ENCODE measurements at places on chromosomes 2 and 18.
A peak's percentile ranks its signal among the peaks of the same experiment; 100 is the strongest.

- no peak for DNase-seq
These were observed 1641.9 kb upstream of the PIK3C3 start for GRCh38 chr18:40313030-40313642.

DNA sequence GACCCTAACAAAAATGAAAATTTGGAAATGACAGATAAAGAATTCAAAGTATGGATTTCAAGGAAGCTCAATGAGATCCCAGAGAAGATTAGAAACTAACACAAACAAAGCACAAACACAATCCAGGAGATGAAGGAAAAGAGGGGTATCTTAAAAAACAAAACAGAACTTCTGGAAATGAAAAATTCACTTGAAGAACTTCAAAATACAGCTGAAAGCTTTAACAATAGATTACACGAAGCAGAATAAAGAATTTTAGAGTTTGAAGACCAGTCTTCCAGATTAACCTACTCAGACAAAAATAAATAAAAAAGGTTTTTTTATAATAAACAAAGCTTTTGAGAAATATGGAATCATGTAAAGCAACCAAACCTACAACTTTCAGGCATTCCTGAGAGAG, 671.8 kb upstream of the SLC39A10 start:
- no peak for DNase-seq

- no peak for DNase-seq
These were observed 540.1 kb upstream of the ID2 start for GRCh38 chr2:8141780-8142179.

DNA sequence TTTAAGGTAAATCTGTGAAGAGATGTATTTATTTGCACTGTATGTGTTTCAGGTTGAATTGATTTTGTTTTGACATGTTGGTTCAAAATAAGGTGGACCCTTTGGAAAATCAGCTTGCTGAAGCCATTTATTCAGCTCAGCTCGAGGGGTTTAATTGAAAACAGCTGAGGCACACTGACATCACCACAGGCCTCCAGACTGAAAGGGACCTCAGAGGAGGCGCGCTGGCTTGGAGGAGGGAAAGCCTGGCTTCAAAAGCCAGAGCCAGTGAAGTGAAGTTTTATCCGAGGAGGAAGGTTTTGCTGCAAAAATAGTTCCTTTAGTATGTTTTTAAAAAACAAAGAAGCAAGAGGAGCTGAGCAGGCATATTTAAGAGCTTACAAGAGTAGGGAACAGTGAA, 26.9 kb upstream of the DNMT3A start:
- no peak for DNase-seq

DNA sequence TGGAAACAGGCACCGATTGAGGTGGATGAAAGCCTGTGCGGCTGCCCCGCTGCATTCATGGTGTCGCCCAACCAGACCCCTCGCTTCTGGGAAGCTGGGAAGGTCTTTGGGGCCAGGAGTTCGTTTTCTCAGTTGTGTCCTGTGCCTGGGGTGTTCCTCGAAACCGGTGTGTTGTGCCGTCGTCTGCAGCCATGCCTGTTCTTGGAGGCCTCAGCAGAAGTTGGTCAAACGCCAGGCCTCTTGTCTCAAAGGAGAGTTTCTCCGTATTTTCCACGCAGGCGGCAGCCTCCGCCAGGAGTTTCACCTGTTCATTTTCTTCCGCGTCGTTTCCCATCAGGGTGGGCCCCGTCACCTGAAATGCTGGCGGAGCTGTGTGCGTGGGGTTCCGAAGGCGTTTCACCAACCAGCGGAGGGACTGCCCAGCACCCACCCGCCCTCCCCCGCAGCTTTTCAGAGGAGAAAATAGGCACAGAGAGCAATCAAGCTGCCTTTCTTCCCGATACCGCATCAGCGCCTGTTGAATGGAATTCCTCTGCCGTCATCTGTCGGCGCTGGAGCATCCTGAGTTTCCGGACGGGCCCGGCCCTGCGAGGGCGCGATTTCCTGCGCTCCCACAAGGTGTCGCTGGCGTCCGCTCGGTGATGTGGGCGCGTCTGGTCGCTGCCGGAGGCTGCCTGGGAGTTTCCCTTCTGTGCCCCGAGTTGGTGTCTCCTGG, 17.0 kb upstream of the NFATC1 start:
- peak; percentile 82 for DNase-seq

GRCh38 chr2:28437149-28437835, 44.6 kb downstream of the FOSL2 start:
- DNase-seq = no peak

- no peak for DNase-seq
These were observed 31.7 kb upstream of the MAP4K3 start for GRCh38 chr2:39468579-39469451.

DNA sequence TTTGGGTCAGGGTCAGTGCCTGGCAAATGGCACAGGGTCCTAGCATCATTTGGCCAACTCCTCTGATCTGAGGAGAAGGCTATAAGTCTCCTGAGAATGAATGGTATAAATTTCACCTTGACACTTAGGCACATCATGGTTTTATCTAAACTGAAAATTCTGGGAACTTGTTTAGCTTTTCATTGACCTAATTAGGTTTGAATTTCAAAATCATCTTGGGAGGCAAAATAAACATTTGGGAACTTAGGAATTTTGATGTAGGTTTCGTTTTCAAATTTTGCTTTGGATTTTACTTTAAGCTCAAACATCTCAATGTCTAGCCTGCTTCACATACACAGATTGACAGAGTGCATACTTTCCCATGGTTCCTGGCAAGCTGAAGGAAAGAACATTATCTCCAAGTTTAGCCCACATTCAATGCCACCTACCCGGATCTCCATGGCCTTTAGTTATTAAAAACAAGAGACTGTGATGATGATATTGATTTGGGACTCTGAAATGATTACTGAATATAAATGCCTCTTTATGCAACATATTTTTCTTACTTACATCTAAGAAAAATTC, 44.5 kb downstream of the MYOM1 start:
- no peak for DNase-seq

DNA sequence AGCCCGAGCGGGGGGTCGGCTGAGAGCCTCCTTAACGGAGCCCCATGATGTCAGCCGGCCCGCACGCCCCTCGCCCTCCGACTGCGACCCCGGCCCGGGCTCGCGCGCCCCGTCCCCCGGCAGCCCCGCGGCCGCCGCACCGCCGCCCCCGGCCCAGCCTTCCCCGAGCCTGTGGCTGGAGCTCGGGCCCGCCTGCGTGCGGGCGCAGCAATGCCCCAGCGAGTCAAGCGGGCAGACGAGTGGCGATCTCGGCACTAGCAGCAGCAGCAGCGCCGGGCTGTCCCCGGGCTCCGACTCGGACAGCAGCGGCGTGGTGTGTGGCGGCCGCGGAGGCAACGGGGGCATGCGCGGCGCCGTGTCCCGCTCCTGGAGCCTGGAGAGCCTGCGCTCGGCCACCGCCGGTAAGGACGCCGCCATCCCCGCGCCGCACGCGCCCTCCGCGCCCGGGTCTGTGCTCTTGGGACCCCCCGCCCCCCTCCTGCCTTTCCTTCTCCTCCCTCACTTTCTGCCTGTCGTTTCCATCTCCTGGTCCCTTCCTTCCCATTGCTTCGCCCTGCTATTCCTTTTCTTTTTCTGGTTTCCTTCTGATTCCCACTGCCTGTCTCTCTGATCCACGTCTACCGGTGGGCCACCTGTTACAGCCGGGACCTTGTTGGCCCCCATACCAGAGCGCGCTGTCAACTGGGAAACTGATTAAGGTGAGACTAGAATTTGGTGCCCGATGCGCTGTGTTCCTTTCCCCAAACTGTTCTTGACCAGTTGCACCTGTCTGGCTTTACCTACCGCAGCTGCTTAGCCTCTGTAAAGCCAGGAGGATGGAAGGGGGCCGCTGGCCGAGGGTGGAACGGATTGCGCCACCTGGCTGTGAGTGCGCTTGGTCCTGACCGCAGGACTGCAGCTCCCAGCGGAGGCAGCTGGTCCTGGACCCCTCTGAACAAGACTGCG, 127.4 kb downstream of the ARHGEF4 start:
- no peak for DNase-seq

DNA sequence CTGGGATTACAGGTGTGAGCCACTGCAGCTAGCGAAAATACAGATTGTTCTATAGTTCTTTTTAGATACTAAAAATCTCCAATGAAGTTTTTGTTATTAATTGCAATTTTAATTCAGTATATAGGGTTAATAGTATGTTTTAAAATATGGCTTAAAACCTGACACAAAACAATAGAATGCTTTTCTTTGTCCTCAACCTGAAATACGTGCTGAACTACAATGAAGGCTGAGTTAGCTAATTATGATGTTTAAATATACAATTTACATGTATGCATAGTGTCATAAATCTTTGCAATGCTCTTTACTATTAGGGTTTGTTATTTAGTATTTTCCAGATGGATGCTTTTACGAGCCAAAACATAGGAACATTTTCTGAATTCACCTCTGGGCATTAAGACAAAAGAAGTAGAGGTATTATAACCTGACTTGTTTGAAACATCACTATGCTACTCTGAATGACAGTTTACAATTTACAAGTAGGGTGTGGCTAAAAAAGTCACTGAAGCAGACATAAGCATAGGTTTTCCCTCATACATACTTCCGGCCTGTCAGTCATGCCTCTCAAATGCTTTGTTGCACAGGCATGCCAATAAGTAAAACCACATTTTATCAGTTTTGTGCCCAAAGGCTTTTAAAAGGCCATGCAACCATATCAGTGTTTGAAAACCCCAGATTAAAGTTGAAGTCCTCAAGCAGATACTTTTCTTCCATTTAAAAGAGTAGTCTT, 168.3 kb downstream of the OTX1 start:
- no peak for DNase-seq

DNA sequence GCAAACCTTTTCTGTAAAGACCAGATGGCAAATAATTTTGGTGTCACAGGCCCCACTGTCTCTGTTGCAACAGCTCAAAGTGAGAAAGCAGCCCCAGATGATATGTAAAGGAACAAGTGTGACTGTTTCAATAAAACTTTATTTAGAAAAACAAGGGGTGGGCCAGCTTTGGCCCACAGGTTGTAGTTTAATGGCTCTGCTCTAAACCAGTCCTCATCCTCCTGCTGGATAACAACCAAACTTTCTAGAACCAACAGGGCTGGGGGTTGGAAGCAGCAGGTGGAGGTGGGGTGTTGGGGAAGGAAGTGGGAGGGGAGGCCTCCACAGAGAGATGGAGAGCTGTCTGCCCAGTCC, 28.8 kb upstream of the INHBB start:
- no peak for DNase-seq

- no peak for DNase-seq
These were observed 39.2 kb upstream of the ZNF385B start for GRCh38 chr2:179900655-179901054.

DNA sequence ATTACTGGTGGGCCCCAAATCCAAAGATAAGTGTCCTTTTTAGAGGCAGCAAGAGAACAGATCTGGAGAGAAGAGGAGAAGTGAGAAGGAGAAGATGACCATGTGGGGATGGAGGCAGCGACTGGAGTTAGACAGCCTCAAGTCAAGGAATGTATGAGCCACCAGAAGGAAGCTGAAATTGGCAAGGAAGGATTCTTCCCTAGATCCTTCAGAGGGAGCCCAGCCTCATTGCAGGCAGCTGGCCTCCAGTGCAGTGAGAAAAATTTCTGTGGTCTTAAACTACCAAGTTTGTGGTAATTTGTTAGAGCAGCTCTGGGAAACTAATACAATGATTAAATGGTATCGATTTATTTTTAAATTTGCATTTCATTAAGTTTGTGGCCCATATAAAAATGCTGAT, 167.9 kb downstream of the NCKAP5 start:
- DNase-seq = no peak

GRCh38 chr2:73910873-73911547, 15.7 kb upstream of the DGUOK start:
- DNase-seq = no peak

DNA sequence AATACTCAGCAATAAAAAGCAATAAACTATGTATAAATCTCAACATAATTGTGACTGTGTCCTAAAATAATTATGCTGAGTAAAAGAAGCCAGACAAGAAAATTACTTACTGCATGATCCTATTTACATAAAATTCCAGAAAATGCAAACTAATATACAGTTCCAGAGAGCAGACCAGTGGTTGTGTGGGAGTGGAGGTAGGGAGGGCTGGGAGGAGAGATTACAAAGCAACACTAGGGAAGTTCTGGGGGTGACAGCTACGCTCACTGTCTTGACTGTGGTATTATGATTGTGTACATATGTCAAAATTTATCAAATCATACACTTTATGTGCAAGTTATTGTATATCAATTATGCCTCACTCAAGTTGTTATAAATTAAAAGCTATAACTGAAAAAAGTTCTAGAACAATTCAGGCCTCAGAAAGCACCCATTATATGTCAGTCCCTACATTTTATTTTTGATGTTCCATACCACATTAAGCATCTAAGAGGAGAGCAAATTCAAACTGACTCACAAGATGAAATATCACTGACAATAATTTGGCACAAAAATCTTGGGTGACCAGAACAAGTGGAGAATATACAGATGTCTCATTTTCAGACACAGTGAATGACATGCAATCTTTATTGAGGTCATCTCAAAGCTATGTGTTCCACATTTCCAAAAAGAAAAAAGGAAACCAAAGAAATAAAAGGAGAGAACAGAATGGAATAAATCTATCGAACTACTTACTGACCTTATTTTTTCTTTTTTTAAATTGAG, 85.1 kb downstream of the ANTXR1 start:
- no peak for DNase-seq

GRCh38 chr2:27890146-27890923, at the start of the genes BABAM2 and RBKS:
Gene BABAM2, plus strand, starts transcription at chr2:27890729. Its CDS starts 3,828 bp downstream, at chr2:27894557.
Gene RBKS, minus strand, starts transcription at chr2:27890387. Its CDS starts 42 bp downstream, at chr2:27890345.
- DNase-seq = peak; percentile 89

GRCh38 chr2:172484253-172484652, 56.9 kb downstream of the ITGA6 start:
- DNase-seq = no peak

DNA sequence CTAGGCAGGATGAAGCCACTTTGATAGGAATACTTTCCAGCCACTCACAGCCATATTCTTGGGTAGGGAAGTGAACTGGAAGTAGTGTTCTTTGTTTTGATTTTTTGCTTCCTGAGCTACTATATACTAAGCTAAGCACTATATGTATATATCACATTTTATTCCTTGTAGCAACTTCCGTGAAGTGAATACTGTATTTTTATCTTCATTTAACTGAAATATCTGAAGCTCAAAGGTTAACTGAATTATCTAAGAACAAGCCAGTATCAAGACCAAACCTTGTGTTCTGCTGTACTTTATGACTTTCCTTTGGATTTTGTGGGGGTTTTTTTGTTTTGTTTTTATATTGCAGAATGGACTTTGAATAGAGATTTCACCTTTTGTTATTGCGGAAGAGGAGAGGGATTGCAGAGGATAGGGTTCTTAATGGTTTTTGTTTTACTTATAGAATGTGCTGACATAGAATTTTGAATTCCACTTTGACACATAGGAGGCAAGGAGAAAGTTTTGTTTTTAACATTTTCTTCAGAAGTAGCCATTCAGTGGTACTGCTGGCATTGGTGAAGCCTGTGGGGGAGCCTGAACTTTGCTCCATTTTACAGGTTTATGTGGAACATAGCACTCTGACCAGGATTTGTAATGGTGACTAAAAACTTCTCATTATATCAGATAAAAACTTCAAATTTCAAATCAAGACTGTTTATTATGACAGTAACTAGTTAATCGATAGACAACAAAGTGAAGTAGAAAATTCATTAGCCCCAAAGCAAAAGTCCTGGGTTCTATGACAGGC, 24.1 kb upstream of the RNF138 start:
- no peak for DNase-seq

DNA sequence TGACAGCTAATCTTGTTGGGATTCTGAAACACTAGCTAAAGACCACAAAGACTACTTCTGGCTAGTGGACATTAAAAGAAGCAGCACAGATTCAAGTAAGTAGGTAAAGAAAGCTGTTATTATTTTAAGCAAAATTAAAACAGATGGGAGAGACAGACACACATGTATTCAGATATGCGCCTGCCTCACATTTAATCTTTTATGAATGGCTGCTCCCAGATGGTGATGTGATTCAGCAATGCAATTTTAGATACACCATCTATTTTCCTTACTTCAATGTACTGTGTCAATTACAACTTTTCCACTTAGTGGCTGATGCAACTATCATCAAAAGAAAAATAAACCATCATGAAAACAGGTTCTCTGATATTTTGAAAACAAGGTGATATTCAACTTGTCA, 133.0 kb upstream of the PGAP1 start:
- DNase-seq = no peak
